HS-27A (cell line): ENCODE measurements at places on chromosomes 1 and 21.

DNA sequence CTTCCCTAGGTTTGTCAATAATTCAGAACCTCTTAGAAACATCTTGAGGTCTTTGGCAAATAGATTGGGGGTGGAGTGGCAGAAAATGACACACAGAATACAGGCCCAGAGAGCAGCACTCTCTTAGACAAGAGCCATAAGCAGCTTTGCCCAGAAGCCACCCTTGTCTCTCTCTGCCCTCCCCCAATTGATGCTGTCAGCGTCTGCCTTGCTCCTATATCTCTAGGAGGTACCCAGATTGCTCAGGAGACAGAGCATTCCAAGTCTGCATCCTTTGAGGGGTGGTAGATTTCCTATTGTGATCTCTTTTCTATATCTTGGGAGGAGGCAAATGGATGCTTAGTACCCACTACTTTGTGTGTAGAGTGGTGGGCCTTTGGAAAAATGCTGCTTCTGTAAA lies 1.8 kb downstream of the RGL1 start:
- no peak for DNase-seq

- no peak for DNase-seq
Observed at GRCh38 chr1:220696226-220696862, 6.2 kb downstream of the C1orf115 start.

DNA sequence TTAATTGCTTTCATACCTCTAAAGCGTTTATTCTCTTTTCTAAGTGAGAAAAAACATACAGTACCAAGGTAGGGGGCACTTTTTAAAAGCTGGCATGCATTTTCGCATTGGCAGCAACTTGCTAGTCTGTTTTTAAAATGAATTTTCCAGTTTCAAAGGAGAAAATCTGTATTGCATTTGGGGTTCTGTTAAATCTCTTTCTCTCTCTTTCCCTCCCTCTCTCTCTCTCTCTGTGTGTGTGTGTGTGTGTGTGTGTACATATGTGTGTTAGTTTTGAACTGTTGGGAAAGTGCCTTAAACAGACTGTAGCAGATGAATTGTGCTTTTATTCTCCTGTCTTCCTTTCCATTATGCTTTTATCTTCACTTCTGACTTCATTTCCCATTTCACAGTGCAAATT lies 7.3 kb downstream of the NIBAN1 start:
- no peak for DNase-seq

DNA sequence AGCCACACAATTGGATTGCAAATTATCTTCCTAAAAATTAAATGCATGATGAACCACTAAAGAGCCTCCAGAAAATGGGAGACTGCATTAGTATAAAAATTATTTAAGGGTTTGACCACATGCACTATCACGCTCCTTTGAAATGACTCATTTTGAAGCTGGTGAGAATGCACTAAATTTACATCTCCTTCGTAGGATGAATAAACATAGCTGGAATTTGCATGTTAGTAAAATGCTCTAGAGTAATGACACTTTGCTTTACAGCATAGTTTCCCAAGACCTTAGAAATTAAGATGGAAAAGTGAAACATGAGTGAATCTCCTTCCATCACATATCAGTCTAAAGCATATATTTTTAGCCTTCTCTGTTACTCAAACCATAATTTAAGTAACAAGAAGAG lies 2.4 kb downstream of the PLPPR4 start:
- DNase-seq: no peak

DNA sequence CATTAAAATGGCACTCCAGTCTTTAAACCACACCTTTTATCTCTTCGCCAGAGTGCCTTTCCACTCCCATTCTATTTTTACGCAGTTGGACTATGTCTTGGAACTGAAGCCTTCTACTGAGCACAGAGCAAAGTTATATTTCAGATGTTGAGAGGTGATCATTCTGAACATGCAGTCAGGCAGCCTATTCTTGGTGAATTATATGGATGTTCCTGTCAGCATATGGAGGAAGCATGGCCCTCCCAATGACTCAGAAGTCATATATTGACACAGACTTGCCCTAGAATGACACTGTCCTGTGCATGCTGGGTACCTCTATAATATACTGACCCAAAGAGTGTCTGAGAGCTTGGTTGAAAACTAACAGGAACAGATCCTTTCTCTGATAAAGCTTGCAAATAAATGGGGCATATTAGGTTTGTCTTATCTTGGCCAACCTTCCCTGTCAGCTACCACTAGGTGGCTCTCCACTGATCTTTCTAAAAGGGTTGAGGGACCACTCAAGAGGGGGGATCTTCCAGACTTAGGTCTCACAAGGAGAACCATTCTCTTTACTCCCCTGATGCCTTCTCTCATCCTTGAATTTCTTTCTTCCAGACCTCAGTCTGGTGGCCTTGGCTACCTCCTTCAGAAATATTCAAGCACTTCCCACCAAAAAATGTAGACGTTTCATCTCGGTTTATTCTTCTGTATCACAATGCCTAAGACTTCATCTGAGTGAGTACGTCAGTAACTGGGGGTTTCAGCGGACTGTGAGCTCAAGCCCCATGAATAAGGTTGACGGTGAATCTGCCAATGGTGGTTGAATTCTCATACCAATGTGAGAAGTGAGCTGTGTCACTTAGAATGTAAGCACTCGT lies 11.8 kb upstream of the ALG14 start:
- DNase-seq: no peak
